ENCODE measurements at places on chromosomes 3 and 15.

- DNase-seq: peak; percentile 56
These were observed 67.7 kb downstream of the IFT80 start for GRCh38 chr3:160331127-160331937.

- peak; percentile 44 for DNase-seq
These were observed 61.8 kb downstream of the HACD2 start for GRCh38 chr3:123523023-123523412.

- no peak for DNase-seq
These were observed 4.3 kb downstream of the SELENOT start for GRCh38 chr3:150607267-150608065.

GRCh38 chr3:59143447-59143846 is 93.6 kb upstream of the CFAP20DC start:
- DNase-seq: no peak

- DNase-seq: no peak
These were observed 107.9 kb downstream of the DNAH12 start for GRCh38 chr3:57436195-57436761.

DNA sequence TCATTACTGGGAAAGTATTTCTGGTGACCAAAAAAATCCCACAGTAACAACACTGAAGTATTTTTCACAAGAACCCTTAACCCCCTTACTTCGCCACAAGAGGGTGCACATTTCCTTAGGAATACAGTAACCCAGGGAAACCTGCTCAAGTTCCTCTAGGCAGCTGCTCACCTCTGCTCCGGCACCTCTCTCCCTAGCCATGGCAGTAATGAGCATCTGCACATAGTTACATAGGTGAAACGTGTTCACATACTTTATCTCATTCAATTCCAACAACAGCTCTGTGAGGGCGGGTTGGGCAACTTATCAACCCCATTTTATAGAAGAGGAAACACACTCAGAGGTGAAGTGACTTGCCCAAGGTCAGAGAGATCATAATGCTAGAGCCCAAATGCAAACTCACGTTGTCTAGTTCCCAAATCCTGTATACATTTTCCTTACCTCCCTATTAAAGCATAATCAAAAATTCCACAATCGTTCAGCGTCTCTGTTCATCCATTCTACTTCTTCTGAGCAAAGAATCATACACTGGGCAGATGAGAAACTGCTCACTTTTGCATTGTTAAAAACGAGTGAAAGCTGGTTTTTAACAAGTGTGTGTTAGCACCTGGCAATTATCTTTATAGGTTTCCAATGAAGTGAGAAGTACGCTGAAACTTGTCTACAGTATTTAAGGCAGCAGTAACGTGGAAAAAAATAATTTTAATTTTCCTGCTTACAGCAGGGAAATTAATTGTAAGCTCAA is 90.7 kb downstream of the IGF2BP2 start:
- peak; percentile 94 for DNase-seq

GRCh38 chr3:177977381-177978158 is 558.7 kb upstream of the KCNMB2 start:
- peak; percentile 36 for DNase-seq

DNA sequence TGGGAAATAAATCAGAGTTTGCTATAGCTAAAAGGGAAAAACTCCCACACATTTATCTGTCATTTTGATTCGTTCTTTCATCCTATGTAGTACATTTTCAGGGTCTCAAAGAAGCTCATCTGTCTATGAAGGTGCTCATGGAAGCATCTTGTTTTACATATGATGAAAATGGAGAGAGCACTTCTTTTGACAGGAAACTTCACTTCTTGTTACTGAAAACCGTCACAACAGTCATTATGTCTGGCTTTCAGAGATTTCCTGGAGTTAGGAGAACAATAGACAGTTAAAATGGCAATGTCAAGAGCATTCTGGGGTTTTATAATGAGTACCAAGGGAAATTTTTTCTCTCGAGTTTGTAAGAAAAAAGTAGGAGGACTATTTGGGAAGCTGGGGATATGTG is 83.3 kb downstream of the TMEM108 start:
- DNase-seq: peak; percentile 19

GRCh38 chr3:154901278-154901677 is 178.8 kb upstream of the MME start:
- no peak for DNase-seq

GRCh38 chr3:2468816-2469215 is 370.1 kb downstream of the CNTN4 start:
- DNase-seq: no peak

- no peak for DNase-seq
These were observed 41.8 kb downstream of the CHCHD6 start for GRCh38 chr3:126745760-126746394.

- peak; percentile 85 for DNase-seq
These were observed 81.2 kb downstream of the CHD2 start for GRCh38 chr15:92981333-92981732.

GRCh38 chr3:129398803-129399144 is 29.7 kb downstream of the EFCAB12 start:
- peak; percentile 52 for DNase-seq

DNA sequence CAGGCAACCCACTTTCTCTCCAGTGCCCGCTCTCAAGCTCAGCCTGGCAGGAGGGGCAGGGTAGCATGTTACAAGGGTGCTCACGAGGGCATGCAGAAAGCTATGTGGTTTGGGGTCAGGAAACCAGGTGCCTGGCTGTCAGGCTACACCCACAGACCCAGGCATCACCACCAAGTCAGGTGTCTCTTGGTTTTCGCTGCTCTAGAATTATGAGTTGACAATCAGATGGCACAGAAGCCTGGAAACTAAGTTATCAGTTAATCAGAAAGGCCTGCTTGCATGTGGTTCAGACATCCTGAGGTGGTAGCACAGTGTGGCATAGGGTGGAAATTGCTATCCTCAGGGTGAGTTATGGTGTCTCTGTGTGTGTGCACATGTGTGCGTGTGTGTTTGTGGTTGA is 16.2 kb upstream of the CCR9 start:
- no peak for DNase-seq

DNA sequence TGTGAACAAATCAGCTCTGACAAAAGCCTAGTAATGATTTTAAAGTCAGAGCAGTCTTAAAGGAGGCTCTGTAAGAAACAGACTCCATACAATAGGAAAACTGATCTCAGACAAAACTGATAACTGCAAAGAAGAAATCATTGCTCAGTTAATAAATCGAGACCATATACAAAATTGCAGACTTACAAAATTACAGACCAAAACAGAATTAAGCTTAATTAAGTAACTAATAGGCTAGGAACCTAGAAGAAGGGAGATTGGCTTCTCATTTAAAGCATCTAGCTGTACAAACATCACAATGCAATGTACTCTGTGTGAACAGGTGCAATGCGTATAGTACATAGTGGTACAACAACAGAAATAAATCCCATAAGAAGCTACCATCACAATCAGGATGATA is 46.3 kb downstream of the ZBTB20 start:
- no peak for DNase-seq

DNA sequence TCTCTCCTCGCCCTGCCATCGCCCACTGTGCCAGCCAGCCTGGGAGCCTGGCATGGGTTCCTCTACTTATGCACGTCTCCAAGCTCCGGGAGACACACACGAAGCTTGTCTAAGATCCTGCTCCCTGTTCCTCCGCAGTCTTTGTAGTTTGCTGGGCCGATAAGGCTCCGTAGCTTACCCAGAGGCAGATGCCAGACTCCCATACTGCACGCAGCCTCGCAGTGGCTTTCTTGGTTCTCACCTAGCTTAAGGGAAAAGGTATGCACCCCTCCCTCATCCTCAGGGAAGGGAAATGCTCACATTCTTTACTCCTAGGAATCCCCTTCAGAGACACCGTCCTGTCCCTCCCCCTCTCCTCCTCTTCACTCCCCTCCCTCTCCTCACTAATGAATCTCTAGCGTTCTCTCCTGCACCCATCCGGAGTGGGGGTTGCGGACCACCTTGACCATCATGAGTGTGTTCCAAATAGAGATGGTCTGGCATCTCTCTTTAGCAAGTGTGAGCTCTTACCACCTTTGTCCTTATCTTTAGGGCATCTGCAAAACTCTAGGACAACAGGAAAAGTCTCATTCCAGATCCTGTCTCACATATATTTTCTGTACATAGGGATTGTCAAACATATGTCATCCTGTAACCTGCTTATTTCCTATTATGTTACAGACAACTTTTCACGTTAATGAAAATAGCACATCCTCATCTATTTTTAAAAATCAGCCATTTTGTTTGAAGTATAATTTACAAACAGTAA is 56.5 kb downstream of the TMEM266 start:
- no peak for DNase-seq

- DNase-seq: no peak
These were observed 74.9 kb downstream of the BTLA start for GRCh38 chr3:112424394-112424793.

All from dermis blood vessel endothelial cell (primary cell).